Brain microvascular endothelial cell (primary cell): ENCODE measurements at places on chromosomes 12 and 14.

GRCh38 chr12:15209782-15210181 lies 11.4 kb downstream of the RERG start:
- DNase-seq = peak; percentile 79

GRCh38 chr12:11765817-11766794 lies 116.6 kb downstream of the ETV6 start:
- no peak for DNase-seq

GRCh38 chr12:52811191-52812072 lies 2.5 kb downstream of the KRT4 start:
- DNase-seq = no peak

DNA sequence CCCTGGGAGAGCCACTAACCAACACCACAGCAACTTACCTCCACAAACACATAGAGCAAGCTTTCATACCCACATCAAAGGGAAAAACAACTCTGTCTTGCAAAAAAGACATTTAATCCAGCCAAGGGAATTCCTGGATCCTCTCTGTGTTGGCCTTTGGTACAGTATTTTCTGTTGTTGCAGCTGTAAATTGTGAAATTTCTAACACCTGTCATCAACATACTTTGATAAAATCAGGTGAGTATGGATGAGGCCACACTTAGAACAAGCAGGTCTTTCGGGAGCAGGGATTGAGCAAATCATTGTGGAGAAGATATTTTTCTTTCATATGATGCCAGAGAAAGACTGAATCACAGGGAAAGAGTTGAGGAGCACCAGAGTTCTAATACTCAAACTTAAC lies 89.3 kb downstream of the SPTSSA start:
- DNase-seq = no peak

DNA sequence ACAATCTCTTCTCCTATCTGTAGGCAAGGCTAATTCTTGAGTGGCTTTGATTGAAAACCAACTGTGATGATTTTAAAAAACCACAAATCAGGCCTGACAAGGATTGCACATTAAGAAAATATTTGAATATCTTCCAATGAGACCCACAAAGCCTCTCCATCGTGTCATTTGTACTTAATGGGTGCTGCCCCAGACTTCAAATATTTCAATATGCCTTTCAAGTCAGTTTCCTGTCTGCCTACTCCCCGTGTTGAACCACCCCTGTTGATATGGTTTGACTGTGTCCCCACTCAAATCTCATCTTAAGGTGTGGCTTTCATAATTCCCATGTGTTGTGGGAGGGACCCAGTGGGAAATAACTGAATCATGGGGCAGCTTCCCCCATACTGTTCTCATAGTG lies 159.7 kb upstream of the EGLN3 start:
- no peak for DNase-seq

GRCh38 chr12:51371295-51371953 lies 19.8 kb downstream of the GALNT6 start:
- peak; percentile 95 for DNase-seq

- no peak for DNase-seq
Observed at GRCh38 chr14:103846543-103847450, 578 bp downstream of the PPP1R13B start.

DNA sequence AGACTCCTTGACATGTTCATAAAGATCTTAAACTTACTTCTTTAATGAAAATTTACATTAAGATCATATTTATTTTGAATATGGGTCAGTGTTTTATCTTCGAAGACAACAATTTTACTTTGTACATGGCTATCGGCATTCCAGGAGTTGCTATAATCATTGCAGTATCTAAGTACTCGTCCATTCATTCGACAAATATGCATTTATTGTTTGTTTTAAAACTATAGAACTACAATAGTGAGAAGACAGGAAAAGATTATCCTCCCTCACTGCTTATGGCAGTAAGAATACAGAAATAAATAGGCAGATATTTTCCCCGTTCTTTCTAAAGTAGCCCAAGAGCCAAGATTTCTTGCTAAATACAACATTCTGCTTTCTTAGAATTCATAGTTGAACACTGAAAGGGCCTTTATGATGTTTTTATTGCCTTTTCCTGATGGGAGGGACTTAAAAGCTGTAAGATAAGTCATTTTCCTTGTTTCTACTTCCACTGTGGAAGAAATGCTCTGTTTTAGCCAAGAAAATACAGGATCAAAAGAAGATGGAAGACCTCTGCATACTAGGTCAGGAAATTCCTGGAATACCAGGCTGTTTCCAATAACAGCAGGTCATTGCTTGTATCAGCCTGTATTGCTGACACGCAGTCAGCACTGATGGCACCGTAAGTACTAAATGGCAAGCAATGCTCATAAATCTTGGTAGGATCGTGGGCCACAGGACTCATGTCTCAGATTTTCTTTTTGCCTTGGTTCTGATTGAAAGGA lies 521.0 kb upstream of the ATP2B1 start:
- DNase-seq = peak; percentile 25

DNA sequence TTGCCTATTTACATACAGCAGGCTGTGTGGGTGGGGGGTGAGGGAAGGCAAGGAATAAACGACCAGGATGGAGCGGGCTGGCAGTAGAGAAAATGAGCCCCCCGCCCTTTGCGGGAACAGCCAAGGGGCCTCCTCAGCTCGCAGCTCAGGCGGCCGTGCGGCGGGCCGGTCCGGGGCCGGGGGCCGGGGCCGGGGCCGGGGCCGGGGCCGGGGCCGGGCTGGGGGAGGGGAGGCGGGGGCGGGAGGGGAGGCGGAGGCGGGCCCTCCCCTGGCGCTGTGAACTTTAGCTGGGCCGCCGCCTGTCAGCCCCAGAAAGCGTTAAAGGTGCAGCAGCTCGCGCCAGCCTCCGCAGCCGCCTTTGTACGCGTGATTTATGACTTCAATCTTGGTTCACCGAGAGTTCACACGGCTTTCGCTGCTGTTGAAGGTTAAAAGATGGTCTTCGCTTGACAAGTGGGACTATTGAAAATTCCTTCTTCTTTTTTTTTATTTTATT lies 28.8 kb downstream of the HOXC4 start:
- DNase-seq = no peak

- no peak for DNase-seq
Observed at GRCh38 chr14:59317798-59318505, 129.5 kb downstream of the DAAM1 start.

GRCh38 chr14:31486764-31487163 lies 1.1 kb downstream of the GPR33 start:
- no peak for DNase-seq

DNA sequence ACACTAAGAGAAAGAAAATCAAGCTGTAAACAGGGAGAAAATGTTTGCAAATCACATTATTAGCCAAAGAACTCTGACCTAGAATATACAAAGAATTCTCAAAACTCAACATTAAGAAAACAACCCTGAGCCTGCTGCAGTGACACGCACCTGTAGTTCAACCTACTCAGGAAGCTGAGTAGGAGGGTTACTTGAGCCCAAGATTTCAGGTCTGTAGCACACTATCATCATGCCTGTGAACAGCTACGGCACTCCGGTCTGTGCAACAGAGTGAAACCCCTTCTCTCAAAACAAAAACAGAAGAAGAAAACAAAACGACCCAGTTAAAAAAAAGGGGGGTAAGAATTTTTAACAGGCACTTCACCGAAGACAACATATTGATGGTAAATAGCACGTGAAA lies 20.8 kb downstream of the SAV1 start:
- DNase-seq = no peak

DNA sequence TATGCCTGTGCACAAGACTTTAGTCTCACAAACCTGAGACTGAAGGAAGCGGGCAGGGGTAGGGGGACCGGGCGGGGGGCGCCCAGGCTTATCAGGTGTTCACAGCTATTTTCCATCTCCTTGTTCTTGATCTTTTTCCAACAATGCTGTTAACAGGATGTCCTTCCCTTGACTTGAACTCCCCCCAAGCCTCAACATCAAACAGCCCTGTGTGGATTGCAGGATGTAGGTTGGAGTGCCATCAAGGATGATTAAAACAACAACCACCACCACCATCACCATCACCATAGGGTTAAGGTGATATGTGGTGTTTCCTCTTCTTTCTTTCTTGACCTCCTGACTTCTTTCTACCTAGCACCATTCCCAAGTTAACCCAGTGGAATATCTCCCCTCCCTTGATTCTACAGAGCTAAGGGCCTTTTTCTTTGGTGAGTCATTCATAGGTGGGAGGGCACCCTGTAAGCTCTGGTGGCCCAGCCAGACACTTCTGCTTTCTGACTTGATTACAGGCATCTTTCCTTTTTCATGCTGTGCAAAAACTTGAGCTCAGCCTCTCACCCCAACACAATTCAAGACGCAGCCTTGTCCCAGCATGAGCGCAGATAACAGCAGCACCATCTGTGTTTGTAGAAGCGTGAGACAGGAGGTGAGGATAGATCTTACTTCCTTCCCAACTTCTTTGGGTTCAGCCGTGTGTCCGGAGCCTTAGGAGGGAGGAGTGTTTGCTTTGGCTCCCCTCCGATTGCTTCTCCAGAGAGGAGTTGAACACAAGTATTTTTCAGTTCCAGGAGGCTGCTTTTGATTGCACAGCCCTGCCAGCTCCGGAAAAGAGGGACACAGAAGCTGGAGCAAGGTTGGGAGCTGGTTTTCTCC lies 26.8 kb downstream of the FLVCR2 start:
- peak; percentile 59 for DNase-seq

DNA sequence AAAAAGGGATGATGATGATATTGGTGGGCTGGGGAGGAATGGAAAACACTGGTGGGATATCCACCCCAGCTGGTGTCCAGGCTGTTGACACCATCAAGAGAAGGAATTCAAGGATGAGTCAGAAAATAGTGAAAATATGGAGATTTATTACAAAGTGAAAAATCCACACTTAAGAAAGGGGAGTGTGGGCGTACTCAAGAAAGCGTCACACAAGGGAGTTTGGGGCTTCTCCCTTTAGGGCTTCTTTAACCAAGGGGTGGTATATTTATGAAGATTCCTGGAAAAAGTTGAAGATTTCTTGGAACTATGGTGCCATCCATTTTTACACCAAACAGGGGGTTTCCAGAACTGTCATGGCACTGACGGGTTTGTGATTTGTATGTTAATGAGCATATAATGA lies 63.1 kb upstream of the ARID2 start:
- no peak for DNase-seq

GRCh38 chr14:22476887-22477286 lies 112.1 kb downstream of the DAD1 start:
- DNase-seq = no peak

- DNase-seq = no peak
Observed at GRCh38 chr14:52312931-52313355, 1.2 kb upstream of the PTGER2 start.

DNA sequence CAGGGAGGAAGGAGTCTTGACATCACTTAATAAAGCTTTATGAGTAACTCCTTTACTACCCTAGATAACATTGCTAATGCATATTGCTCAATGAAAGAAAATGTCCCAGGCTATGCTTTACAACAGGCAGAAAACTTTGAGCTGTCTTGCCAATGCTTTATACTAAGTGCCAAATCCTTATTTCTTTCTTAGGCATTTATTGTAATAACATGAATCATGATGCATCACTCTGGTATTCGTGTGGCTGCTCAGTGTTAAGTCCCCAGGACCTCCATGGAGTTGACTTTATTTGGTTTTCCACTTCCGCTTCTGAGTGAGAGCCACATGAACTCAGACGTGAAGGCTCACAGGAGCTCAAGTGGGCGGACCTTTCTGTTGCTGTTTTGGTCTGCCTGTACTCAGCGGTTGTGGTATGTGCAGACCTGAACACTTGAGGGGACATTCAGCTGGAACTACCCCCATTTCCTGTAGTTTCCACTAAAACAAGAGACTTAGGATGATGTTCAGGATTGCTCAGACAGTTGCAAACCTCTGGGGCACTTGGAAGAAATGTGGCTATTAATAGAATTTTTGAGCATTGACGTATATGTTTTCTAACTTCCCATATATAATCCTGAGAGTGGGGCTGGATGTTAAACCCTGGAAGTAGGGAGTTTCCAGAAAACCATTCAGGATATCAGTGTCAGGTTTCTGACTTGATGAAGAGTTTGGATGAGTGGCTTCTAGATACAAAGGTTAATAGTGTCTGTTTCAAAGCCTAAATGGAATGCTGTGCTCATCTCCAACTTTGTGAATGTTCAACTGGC lies 258.6 kb downstream of the MSRB3 start:
- DNase-seq = peak; percentile 100

DNA sequence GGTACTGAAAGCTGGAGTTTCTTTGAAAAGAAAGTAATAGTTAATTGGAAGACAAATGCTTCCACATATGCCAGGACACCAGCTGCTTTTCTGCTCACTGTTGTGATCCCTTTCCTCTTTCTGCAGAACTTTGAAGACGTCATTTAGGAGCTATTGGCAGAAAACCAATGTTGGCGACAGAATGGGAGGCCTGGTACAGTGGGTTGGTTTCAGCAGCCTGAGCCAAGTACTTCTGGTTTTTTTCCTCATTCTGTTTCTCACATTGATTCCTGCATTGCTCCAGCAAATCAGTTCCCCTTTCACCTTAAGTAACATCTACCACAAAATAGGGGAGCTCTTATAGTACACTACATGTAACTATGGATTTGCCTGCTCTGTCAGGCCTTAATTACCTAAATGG lies 96.9 kb downstream of the FIGNL2 start:
- DNase-seq = no peak

- DNase-seq = peak; percentile 64
Observed at GRCh38 chr14:23548351-23549318, 2.9 kb downstream of the ZFHX2 start.

DNA sequence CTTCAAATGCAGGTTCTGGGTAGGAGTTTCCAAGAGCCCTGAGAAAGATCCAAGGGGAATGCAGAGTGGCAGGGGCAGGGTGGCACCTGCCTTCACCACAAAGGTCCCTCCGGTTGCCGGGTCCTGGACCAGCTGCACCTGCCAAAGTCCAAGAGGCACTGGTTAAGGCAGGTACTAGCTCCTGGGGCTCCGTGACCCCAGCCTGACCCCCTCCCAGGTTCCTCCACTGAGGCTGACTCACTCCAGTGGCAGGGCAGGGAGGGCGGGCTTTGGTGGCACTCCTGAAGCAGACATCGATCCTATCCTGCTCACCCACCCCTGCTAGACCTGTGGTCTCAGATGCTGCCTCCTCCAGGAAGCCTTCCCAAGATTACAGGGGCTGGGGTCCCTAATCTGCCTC lies 11.4 kb downstream of the RPS6KL1 start:
- DNase-seq = no peak

GRCh38 chr14:105207996-105208737 lies 27.1 kb upstream of the NUDT14 start:
- no peak for DNase-seq

DNA sequence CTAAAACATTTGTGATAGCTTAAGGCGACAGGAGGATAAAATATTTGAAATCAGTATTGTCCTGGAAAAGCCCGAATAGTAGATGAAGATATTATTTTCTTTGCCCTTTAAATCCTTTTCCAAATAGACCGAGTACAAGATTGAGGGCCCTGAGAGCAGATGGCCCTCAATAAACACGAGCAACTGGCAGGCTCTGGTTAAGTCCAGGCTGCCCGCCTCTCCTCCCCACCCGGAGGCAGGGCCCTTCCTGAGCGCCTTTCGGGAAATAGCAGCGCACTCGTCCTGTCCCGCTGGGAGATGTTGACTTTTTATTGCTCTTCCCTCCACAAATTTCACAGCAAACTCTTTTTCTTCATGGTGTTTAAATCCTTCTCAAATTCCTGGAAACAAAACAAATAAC lies 50.8 kb upstream of the MAX start:
- no peak for DNase-seq
